ENCODE measurements at places on chromosomes 7 and 10.

DNA sequence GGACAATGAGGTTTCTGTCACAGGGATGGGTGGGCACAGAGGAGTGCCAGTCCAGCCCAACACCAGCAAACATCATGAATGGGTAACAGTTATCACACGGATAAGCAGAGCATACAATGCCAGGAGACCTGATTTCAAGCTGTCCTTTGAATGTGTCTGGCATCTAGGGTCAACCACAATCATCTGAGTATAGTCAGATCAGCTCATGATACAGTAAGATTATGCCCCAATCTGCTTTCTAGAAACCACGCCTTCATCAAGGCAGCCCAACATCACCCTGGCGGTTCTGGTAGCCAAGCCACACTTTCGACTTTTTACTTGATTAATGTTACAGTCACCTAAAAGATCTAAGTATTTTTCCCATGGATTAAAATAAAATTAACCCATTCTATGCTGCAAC lies 10.5 kb downstream of the FAM171A1 start:
- no peak for DNase-seq

DNA sequence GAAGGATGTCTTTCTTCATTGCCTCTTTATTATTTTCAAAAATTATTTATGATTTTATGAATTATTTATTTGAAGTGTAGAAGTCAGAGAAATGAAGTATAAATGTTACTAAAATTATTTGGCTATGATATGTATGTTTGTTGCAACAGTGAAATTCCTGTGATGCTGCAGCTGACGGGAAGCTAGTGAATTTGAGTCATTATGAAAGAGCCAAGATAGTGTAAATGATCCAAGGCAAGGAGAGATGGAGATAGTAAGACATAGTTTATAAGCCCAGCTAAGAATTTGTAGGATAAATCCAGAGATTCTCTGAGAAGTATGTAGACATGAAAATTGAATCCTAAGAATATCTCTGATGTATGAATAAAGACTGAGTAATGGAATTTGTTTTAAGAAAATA lies 30.8 kb downstream of the CASD1 start:
- no peak for DNase-seq

DNA sequence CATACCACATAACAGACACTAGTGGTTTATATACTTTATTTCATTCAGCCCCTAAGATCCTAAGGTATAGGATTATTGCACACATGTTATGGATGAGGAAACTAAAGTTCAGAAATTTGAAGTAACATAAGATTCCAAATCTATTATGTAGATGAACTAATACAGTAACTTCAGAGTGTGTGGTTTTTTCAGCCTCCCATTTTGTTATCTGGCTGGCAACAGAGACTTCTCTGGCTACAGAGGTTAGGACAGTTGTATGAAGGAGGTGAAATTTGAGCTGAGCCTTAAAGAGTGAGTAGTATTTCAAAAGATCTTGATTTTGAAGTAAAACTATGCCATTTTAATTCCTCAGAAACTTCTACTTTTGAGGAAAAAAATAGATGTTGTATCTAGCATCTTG lies 125.4 kb downstream of the MAPK8 start:
- DNase-seq = no peak

- DNase-seq = no peak
Measured at GRCh38 chr10:122149561-122150505, 121.3 kb upstream of the BTBD16 start.

DNA sequence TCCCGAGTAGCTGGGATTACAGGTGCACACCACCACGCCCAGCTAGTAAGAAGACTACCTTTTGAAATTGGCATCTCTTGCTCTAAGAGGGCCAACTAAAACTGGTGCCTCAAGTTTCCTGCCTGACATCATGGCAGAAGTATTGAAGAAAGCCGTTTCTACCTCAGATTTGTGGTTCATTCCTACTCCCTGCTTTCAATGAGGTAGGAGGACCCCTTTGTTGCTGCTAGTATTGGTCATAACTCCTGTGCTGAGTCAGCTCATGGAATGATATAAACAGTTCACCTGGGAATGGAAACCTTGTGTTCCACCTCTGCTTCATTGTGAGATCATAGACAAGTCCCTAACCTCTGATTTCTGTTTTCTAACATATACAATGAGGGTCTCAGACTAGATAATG lies 82.8 kb downstream of the CDK6 start:
- DNase-seq = no peak

- no peak for DNase-seq
Measured at GRCh38 chr10:58554316-58554715, 41.6 kb downstream of the BICC1 start.

- DNase-seq = no peak
Measured at GRCh38 chr7:110210941-110211608, 879.9 kb upstream of the LRRN3 start.

DNA sequence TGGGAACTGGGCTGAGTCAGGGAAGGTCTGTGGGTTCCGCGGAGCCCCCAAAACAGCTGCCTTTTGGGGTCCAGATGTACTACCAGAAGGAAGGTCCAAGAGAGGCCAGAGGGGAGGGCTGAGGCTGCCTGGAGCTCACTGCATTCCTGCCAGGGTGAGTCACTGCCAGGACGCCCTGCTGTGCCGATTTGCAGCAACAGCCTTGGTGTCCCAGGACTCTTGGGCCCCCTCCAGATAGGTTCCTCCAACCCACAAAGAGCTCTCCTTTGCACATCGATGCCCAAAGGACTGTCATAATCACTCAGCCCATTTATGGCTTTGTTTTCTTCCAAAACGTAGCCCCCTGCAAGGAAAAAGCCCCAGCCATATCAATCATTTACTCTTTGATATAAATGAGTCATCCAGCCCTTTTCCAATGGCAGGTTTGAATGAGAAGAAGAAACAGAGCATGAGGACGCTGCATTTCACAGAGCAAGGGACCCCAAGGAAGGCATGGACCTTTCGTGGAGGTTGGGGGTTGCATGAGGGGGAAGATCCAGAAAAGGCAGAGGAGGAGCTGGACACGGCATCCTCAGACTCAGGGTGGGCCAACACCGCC lies 32.2 kb upstream of the COL13A1 start:
- no peak for DNase-seq

DNA sequence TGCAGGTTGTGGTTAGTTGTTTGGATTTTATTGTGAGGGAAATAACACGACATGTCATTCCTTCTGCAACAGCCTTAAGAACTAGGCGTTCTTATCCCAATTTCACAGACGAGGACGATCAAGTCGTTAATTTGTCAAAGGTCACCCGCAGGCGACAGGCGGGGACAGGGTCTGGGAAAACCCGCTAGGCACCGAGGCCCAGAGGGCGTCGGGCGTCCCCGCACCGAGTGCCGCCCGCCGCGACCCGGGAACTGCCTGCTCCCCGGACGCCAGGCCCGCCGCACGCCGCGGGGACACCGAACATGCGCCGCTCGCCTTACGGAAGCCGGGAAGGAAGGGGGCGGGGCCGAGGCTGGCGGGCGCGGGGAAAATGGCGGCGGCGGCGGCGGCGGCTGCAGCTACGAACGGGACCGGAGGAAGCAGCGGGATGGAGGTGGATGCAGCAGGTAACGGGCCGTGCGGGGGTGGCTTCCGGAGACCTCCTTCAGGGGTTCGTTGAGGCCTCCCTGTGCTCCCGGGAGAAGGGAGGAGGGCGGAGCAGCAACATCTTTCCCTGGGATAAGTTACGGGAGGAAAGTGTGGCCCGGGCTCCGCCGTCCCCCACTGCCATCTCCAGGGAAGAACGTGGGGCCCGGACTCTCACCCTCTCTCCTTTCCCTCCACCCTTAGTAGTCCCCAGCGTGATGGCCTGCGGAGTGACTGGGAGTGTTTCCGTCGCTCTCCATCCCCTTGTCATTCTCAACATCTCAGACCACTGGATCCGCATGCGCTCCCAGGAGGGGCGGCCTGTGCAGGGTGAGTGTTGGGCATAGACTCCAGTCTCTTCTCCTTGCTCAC lies at the start of gene COPS6:
Gene COPS6, plus strand, starts transcription at position 349 of the 837 bp plus-strand sequence. Its CDS starts 22 bp downstream, at position 371.
- DNase-seq = peak; percentile 66

GRCh38 chr7:33593611-33594010 lies 311.7 kb upstream of the BMPER start:
- DNase-seq = no peak

DNA sequence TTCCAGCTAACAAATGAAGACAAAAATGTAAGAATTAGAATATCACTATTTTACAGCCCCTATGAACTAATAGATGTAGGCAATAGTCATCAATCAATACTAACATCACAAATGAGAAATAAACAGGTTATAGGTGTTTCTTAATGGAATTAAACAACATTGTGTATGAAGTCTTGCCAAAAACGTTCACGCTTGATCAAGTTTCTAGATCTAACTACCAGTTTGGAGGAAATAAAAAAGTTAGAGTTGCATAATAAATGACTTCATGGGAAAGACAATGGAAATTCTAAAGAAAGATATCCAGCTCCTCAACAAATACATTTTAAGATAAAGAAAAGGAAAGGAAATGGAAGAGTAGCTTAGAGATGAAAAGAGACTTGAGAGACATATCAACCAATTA lies 19.7 kb downstream of the TAC1 start:
- no peak for DNase-seq

DNA sequence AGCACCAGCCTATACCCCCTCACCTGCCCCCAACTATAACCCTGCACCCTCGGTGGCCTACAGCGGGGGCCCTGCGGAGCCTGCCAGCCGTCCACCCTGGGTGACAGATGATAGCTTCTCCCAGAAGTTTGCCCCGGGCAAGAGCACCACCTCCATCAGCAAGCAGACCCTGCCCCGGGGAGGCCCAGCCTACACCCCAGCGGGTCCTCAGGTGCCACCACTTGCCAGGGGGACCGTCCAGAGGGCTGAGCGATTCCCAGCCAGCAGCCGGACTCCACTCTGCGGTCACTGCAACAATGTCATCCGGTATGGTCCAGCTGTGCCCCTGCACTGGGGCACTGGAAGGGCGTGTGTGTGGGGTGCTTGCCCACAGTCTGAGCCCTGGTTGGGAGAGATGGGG lies 40.0 kb upstream of the BMPR1A start:
- no peak for DNase-seq

GRCh38 chr7:127393368-127394058 lies 1.0 kb upstream of the ZNF800 start:
- DNase-seq = no peak

DNA sequence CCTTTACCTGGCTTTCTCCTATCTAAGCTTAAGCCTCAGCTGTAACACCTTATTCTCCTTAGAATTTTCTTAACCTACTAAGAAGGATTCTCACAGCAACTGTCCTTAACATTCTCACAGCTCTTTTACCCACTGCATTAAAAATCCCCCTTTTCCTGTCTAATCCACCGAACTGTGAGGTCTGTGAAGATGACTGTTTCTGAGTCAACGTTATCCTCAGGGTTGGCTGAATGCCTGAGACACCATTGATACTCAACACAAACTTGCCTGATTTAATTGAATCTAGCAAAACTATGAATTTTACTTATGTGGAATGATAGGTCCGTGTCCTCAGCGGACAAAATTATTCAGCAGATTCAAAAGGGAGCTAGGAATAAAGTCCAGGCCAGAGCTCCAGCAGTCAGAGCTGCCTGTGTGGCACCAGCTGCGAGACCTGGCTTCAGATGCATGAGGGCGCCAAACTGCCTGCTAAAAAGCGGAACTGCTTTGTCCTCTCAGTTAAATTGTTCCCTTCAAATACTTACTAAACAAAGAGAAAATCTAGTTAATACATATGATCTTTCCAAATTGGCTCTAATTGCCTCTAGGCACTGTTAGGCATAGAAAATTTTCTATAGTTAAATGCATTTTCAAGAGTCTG lies 33.4 kb upstream of the VWDE start:
- DNase-seq = no peak

- DNase-seq = no peak
Measured at GRCh38 chr10:58282615-58283014, 13.7 kb downstream of the CISD1 start.

DNA sequence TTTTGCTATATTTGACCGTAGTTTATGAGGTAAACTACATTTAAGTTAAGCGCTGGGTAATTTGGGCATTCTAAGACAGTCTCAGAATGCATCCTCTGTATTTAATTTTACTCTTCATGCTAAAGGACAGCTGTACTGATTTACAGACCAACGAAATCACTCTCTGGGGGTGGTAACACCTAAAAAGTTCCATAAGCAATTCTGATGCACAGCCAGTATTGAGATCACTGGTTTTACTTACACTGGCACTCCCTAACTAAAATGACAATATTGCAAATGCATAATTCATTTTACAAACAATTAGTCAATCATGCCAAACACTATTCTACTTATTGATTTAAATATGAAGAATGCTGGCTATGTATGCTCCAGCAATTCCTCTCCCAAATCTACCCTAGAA lies 102.3 kb downstream of the SRPK2 start:
- DNase-seq = no peak

DNA sequence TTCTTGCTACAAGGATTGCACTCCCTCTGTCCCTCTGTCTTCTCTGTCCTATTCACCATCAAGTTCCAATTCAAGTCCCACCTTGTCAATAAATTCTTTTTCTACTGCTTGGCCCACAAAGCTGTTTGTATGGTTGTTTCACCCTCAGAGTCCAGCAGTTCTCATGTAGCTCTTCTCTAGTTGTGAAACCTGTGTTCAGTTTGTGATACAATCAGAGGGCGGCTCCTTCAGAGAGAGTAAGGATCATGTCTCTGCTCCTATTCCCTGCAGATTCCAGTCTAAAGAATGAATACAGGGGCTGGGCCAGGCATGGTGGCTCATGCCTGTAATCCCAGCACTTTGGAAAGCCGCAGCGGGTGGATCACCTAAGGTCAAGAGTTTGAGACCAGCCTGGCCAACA lies 126.6 kb upstream of the BET1 start:
- no peak for DNase-seq

GRCh38 chr7:29063236-29063635 lies 83.1 kb downstream of the CPVL start:
- no peak for DNase-seq

DNA sequence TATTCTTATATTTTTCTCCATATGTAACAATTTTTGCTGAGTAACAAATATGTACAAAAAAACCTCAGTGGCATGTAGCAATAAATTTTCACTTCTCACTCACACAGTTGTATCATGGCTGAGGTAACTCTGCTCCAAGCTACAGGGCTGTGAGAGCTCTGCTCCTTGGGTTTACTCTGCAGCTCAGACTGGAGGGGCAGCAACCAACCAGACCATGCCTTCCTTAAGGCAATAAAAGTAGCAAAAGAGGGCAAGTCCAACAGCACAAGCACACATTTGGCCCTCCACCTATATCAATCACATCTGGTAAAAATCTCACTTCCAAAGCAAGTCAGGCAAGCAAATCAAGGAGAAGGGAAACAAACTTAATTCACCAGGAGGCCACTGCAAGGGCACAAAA lies 102.9 kb downstream of the CRPPA start:
- DNase-seq = no peak

Measured in HuH-7.5 (cell line).